ENCODE measurements at places on chromosomes 2 and 18. TPM values are rescaled to one million over a fixed set of nuclear protein-coding genes. Genes with fewer than 3 reads are reported as not detected.

Gene ST6GAL2
- 0.17 TPM for total RNA-seq

Gene LTBP1
- total RNA-seq, result 17.4 TPM

DNA sequence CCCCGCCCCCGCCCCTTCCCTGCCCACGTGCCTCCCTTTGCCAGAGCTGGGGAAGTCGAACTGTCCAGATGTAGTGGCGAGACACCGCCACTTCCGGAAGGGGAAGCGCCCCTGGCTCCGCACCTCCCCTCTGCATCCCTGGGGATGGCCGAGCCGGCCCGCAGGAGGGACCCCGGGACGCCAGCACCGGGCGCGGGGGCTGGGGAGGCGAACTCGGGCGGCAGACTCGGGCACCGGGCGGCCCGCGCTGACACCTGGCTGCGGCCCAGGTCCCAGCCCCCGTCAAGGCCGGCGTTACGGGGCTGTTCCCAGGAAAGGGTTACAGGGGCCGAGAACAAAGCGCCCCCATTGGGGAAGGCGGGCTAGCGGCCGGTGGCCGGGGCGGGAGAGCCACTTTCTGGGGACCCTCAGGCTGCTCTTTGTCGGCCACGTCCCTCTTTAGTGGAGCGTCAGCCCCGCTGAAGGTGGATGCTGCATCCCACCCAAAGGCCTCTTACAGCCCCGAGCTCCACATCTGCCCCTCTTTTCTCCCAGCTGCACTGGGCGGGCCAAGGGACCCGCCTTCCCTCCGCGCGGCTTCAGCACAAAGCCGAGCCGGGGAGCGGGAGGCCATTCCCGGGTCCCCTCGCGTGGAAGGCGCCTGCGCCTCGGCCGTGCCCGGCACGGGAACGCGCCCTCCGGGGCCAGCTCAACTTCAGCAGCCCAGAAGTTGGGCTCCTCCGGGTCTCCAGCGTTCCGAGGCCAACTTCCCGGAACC is 1.3 kb downstream of the SDC1 start:
- peak; percentile 34 for DNase-seq

DNA sequence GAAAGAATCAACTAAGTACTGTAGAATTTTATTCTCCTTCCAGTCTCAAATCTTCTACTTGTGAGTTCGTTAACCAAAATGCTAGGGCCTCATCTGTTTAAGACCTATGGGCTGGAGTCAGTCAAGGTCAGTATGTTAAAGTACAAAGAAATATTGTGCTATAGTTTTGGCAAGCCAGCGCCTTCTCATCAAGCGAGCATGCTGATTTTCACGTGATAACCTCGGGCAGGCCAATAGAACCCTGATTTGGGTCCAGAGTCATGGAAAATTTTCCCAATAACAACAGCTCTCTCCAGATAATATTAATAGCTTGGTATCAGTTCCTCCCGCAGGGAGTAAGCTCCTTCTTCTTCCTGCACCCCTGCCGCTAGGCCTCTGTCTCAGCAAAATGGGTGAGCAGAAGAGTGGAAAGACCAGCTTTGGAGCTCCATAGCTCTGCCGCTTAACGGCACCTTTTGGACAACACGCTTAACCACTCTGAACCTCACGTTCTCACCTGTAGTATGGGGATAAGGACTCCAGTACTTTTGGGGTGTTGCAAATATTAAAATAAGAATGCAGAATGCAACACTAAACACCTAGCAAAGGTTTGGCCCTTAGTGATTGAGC is 11.7 kb downstream of the CABLES1 start:
- no peak for DNase-seq

Gene SIX3
- total RNA-seq, result not detected

Gene OSR1
- 6.7 TPM for total RNA-seq

GRCh38 chr2:73969356-73969755 is 15.4 kb upstream of the TET3 start:
- no peak for DNase-seq

GRCh38 chr18:61876899-61877298 is 15.9 kb downstream of the RNF152 start:
- no peak for DNase-seq

Gene NOSTRIN
- 3.7 TPM for total RNA-seq

- DNase-seq, result no peak
Measured at GRCh38 chr2:200662727-200663126, 76.9 kb downstream of the AOX1 start.

- no peak for DNase-seq
Measured at GRCh38 chr2:18980104-18980785, 378.2 kb downstream of the OSR1 start.

GRCh38 chr18:9508446-9509025 is 33.2 kb downstream of the RALBP1 start:
- DNase-seq, result no peak

DNA sequence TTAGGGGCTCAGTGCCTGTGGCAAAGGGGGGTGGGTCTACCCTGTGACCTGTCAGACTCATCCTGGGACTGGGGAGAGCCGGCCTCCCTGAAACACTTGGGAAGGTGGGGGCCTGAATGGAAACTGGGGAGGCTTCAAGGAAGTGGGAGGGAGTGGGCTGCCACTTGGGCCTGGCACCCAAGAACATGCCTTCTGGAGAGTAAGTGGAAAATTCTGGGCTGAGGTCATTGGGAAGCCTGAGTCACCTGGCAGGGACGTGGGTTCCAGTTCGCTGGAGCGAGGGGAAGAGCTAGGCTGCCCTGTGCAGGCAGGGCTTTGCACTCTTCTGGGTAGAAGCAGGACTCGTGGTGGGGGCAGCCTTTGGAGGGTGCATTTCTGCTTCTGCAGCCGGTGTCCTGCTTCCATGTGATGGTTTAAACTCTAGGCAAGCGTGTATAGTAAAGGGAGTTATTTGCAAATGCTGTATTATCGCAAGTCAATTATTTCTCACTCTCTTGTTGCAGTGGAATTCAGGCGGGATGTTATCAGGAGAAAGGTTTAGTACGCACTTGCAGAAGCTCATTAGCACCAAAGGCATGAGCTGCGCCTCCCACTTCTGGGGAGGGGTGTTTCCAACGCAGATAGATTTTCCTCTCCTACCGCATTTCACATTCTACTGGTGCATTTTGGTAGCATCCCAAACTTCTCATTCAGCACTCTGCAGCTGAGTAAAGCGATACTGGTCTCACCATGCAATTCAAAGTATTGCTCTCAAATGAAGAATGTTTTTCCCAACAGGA is 3.8 kb downstream of the LRRFIP1 start:
- no peak for DNase-seq

GRCh38 chr18:58218117-58218516 is 174.1 kb downstream of the NEDD4L start:
- no peak for DNase-seq

DNA sequence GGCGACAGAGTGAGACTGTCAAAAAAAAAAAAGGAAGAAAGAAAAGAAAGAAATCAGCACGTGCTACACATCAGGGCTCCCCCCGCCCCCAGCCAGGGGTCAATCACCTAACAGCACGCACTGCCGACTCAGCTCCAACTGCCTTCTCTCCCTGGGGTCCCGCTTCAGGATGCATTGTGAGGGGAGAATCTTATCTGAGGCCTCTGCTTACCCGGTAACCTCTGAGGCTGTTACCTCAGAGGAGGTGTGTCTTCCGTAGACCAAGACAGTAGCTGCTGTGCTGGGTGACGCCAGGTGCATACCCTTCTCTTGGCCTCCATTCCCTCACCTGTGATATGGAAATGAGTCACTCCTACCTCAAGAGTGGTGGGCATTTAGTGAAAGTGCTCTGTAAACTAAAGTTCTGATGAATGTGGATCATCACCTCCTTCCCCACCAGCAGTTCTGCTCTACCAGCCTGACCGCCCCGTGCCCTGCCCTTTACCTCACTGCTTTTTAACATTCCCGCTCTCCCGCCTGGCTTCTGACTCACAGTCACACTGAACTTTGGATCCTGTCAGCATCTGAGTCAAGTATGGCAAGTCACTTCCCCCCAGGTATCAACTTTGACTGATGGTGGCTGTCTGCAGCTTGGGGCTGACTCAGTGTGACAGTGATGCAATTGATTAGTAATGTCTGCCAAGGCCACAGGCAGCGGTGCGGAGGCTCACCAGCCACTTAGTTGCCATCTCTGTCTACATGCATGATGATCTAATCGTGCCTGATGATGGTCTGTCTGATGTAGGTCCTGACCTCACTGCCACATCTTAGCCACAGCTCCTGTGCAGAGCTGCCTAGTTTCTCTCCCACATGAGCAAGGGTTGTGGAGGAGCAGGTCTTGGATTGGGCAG is 20.1 kb downstream of the ARID5A start:
- peak; percentile 56 for DNase-seq

DNA sequence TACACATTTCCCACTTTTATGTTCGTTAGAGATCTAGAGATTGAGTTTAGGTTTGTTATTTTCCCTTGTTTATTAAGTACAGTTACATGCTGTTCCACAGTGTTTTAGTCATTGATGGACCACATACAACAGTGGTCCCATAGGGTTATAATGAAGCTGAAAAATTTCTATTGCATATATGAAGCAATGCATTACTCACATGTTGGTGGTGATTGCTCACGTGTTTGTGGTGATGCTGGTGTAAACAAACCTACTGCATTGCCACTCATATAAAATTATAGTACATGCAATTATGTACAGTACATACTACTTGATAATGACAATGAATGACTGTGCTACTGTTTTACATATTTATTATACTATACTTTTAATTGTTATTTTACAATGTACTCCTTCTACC is 51.0 kb upstream of the NXPH2 start:
- DNase-seq, result no peak

- DNase-seq, result no peak
Measured at GRCh38 chr2:215507836-215508235, 72.0 kb upstream of the FN1 start.

GRCh38 chr2:40129725-40130124 is 322.2 kb downstream of the SLC8A1 start:
- DNase-seq, result no peak

Gene ACSL3
- 25.3 TPM for total RNA-seq

DNA sequence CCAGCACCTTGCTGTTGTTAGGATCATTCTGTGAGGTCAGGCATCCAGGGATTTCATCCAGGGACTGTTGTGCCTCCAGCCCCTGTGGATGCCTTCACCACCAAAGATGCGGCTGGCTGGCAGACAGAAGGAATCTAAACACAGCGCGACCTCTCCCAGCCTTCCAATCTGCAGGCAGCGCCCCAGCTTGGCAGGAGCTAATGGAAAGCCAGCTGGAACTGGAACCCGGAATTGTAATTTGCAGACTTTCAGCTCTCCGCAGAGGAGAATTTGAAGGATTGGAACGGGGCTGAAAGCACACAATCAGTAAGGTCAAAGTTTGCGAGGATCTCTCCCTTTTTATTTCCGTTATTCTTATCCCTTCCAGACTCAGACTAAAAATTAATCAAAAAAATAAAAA is 127.8 kb downstream of the TRIB2 start:
- DNase-seq, result no peak

Gene SERPINB13
- not detected for total RNA-seq

- DNase-seq, result no peak
Measured at GRCh38 chr2:119384971-119385370, 18.2 kb downstream of the DBI start.

Gene FBXO11
- total RNA-seq, result 39.4 TPM

Gene NYAP2
- 0.75 TPM for total RNA-seq

Gene SNORC
- 2.1 TPM for total RNA-seq

Gene TIMM21
- 52.6 TPM for total RNA-seq

DNA sequence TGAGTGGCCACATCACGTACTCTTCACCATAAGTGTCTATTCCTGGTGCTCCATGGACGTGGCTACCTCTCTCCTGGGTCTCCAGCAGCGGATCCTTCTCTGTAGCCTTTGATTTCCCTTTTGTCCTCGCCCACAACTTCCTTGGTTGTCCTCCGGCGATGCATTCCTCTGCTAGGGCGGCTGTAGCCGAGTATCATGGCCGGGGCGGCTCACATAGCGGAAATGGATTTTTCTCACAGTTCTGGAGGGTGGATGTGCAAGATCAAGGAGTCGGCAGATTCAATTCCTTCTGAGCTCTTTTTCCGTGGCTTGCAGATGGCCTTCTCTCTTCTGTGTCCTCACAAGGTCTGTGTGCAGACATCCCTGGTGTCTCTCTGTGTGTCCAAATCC is 35.7 kb downstream of the ACKR3 start:
- no peak for DNase-seq

Gene CLASP1
- 38.8 TPM for total RNA-seq

GRCh38 chr2:99692785-99693184 is 203.0 kb upstream of the REV1 start:
- no peak for DNase-seq

DNA sequence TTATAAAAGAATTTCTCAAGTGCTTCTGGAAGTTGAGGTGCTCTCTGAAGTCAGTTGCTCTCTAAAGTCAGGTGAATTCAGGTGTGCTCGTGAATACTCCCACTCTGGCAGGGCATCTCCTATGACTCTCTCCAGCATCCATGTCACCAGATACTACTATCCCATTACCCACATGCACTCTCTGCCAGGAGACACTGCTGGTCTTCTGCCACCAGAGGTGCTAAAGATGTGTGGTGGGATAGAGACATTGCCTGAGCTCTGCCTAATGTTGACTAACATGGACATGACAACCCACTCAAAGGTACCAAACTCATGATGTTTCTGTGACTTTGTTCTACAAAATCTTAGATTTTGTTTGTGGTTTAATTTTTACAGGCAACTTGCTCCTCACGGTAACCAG is 106.4 kb upstream of the HNRNPA3 start:
- no peak for DNase-seq

- DNase-seq, result no peak
Measured at GRCh38 chr2:197327472-197328098, 17.0 kb upstream of the ANKRD44 start.

- DNase-seq, result no peak
Measured at GRCh38 chr2:181738074-181738473, 57.8 kb upstream of the NEUROD1 start.

Gene USP34
- total RNA-seq, result 53.4 TPM

GRCh38 chr18:24271381-24272228 is 126.0 kb downstream of the OSBPL1A start:
- peak; percentile 88 for DNase-seq

DNA sequence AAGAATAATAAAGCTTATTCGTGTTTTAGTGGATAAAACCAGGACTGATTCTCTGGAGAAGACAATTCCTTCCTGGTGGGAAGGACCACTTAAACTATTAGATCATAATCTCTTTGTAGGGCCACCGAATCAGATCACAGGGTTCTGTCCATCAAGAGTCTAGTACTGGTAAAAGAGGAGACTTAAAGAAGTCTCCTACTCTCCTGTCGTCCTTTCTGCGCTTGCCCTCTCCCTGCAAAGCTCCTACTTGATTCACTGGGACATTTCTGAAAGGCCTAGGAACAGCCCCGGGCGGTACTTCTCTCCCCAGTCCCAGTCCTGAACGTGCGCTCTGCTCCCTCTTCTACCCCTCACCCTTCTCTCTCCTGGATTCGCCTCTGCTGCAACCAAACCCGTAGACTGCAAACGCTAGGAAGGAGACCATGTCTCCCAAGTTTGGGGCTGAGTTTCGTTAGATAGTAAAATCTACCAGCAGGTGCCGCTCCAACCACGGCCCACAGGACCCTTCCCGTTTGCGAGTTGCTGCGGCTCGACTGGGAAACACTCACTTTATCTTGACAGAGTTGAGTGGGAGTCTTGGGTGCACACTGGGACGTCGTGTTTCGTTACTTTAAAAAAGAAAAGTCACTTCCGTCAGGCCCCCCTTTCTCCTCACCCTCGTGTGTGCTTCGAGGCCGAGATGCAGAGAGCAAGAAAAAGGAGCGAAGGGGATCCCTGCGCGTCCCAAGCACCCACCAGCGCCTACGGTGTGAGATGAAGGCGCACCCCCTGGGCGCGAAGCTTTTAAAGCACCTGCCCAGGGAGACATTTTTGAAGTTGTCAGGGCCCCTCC is 923 bp downstream of the FIGLA start:
- peak; percentile 31 for DNase-seq

Gene LCT
- total RNA-seq, result not detected
